Neural crest cell (in vitro differentiated cells): ENCODE measurements at places on chromosomes 6 and 20. TPM values are rescaled to one million over a fixed set of nuclear protein-coding genes. Genes with fewer than 3 reads are reported as not detected.

GRCh38 chr6:39091220-39091619 is 23.8 kb downstream of the SAYSD1 start:
- H3K4me3 ChIP-seq: no peak overlapping the region
- no peak for DNase-seq
- H3K27ac ChIP-seq: no peak overlapping the region
- peaks cover 54% of the 10 kb centered on the region for H3K27me3 ChIP-seq
- H3K36me3 ChIP-seq: no peaks in the 10 kb centered on the region
- H3K4me1 ChIP-seq: peaks cover 11% of the 10 kb centered on the region

ANKRD66 gene
- not detected in 2 replicates for total RNA-seq

RAD21L1 gene
- total RNA-seq: not detected in 2 replicates

DNA sequence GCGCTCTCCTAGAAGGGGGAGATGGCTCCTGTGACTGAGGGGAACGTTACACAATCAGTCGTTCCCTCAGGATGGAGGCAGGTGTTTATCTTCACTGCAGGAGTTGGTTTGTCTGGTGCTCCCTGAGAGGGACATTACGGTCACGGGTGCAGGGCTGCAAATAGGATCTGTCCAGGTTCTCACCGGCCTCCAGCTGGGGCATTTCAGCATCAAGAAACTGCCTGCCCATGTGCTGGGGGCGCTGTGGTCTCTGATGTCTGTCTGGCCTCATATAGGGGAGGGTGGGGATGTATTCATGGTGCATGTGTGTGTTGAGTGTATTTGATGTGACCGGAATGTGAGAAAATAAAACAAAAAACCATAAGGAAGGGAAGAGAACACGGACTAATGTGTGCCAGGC is 77.1 kb downstream of the TBC1D7 start:
- no peaks in the 10 kb centered on the region for H3K36me3 ChIP-seq
- H3K4me1 ChIP-seq: peaks cover 11% of the 10 kb centered on the region
- H3K27ac ChIP-seq: no peak overlapping the region
- no peaks in the 10 kb centered on the region for H3K27me3 ChIP-seq

GRCh38 chr6:135265278-135265677 is 84.2 kb downstream of the MYB start:
- no peak overlapping the region for H3K4me3 ChIP-seq
- no peaks in the 10 kb centered on the region for H3K36me3 ChIP-seq
- no peak for DNase-seq

YTHDF1 gene
- total RNA-seq: 59.0 and 59.4 TPM in 2 replicates

PKIB gene
- 86.4 and 88.8 TPM in 2 replicates for total RNA-seq

GRCh38 chr6:169942173-169942572 is 190.8 kb downstream of the ERMARD start:
- peaks cover 56% of the 10 kb centered on the region for H3K27me3 ChIP-seq
- H3K27ac ChIP-seq: no peak overlapping the region

DNA sequence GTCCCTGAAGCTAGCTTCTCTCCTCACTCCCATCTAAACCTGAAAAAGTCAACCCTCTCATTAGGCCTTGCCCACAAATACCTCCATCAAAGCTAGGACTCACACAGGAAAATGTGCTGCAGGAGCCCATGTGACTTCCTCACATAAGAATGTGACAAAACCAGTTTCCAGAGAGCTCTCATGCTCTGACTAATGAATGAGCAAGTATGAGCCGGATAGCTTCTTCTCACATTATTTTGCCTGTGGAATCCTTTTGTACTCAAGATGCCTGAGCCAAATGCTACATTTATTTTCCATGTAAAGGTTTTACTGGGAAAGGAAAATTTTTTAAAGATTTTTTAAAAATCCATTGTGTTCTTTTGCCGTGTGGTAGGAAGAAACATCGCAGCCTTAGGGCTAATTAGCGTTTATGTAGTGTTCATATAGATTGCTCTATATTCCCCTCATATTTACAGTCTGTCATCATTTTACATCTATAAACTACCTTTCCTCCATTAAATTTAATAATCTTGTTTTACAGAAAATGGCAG is 68.6 kb upstream of the CCN6 start:
- H3K27ac ChIP-seq: no peak overlapping the region
- H3K36me3 ChIP-seq: peaks cover 5% of the 10 kb centered on the region
- no peak overlapping the region for H3K4me3 ChIP-seq
- no peak for DNase-seq
- H3K27me3 ChIP-seq: no peaks in the 10 kb centered on the region
- peaks cover 16% of the 10 kb centered on the region for H3K4me1 ChIP-seq

GRCh38 chr6:45663251-45664221 is 285.8 kb upstream of the SUPT3H start:
- H3K27me3 ChIP-seq: peaks cover 68% of the 10 kb centered on the region
- no peak overlapping the region for H3K27ac ChIP-seq
- peak overlapping the region; percentile 32 for H3K4me3 ChIP-seq
- H3K4me1 ChIP-seq: peaks cover 31% of the 10 kb centered on the region
- no peaks in the 10 kb centered on the region for H3K36me3 ChIP-seq

GRCh38 chr6:9487128-9487527 is 927.7 kb downstream of the TFAP2A start:
- no peaks in the 10 kb centered on the region for H3K27me3 ChIP-seq
- no peak overlapping the region for H3K4me3 ChIP-seq
- no peaks in the 10 kb centered on the region for H3K4me1 ChIP-seq
- no peak for DNase-seq

ATG5 gene
- total RNA-seq: 22.5 and 22.8 TPM in 2 replicates

GRCh38 chr6:108875161-108875555 is 26.9 kb downstream of the ARMC2 start:
- peaks cover 4% of the 10 kb centered on the region for H3K4me1 ChIP-seq
- no peak overlapping the region for H3K27ac ChIP-seq
- DNase-seq: no peak
- no peak overlapping the region for H3K4me3 ChIP-seq

DNA sequence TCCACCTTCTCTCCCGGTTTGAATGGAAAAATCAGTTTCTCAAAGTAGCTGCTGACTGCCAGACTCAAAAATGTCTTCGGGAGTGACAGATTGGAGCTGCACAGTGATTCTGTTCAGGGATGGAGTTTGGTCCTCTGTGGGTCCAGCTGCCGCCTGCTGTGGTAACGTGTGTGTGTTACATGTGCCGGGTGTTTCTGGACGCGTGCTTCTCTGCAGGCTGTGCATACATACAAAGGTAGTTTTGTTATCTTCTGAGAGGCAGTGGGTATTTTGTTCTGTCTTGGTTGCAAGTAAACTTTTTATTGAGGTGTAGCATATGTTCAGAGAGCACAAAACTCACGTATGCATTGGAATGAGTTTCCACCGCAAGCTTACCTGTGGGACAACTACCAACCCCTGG is 41.3 kb upstream of the NAA20 start:
- H3K4me1 ChIP-seq: peaks cover 57% of the 10 kb centered on the region
- H3K27me3 ChIP-seq: no peaks in the 10 kb centered on the region
- H3K36me3 ChIP-seq: peaks cover 6% of the 10 kb centered on the region
- peak overlapping the region; percentile 31 for H3K27ac ChIP-seq
- H3K4me3 ChIP-seq: no peak overlapping the region
- no peak for DNase-seq

UNC93A gene
- not detected in 2 replicates for total RNA-seq

GRCh38 chr6:106097411-106098231 is 11.5 kb downstream of the PRDM1 start:
- H3K36me3 ChIP-seq: no peaks in the 10 kb centered on the region
- peaks cover 23% of the 10 kb centered on the region for H3K4me1 ChIP-seq
- DNase-seq: no peak
- H3K27me3 ChIP-seq: peaks cover 51% of the 10 kb centered on the region
- peak overlapping the region; percentile 31 for H3K27ac ChIP-seq

DNA sequence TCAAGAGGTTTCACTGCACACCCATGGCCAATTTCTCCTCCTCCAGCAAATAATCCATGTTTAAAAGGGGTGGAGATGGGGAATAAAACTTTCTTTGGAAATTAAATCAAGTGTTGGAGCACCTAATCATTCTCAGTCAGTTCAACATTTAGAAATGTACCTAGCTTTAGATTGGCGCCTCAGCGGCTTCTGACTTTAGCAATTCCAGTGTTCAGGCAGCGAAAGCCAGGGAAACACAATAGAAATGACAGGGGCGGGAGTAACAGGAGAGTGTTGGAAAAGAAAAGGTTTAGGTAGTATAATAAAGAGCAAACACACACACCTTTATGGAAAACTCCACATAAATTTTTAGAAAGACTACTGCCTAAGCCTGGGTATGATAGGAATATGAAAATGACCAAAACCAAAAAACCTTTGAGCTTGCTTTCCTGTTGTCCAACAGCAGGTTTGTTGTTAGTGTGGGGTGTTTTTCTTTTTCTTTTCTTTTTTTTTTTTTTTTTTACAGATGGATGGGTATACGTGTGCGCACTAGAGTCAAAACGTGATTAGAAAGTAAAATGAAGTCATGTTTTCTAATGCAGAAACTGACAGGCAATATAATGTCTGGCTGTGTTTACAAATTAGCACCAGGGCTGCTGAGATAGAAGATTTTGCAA is 7.7 kb downstream of the TFAP2A start:
- no peak overlapping the region for H3K27ac ChIP-seq
- H3K36me3 ChIP-seq: peaks cover 8% of the 10 kb centered on the region
- H3K27me3 ChIP-seq: peaks cover 97% of the 10 kb centered on the region
- peaks cover 38% of the 10 kb centered on the region for H3K4me1 ChIP-seq
- peak overlapping the region; percentile 88 for H3K4me3 ChIP-seq

- H3K27me3 ChIP-seq: no peaks in the 10 kb centered on the region
- H3K4me3 ChIP-seq: no peak overlapping the region
- no peak for DNase-seq
- no peak overlapping the region for H3K27ac ChIP-seq
Measured at GRCh38 chr6:130585587-130585986, 219.8 kb downstream of the TMEM200A start.
